ENCODE measurements at places on chromosomes 5 and 9. TPM values are rescaled to one million over a fixed set of nuclear protein-coding genes. Genes with fewer than 3 reads are reported as not detected.

SLC9A3 gene
- 0.51 TPM for total RNA-seq

NOXA1 gene
- 1.3 TPM for total RNA-seq

STPG3 gene
- total RNA-seq = not detected

FAM120AOS gene
- 24.8 TPM for total RNA-seq

ZNF483 gene
- 1.6 TPM for total RNA-seq

ISL1 gene
- not detected for total RNA-seq

PCDHGB3 gene
- 3.8 TPM for total RNA-seq

KLF4 gene
- 3.7 TPM for total RNA-seq

NUTM2G gene
- not detected for total RNA-seq

IFNB1 gene
- total RNA-seq = not detected

SOX30 gene
- total RNA-seq = not detected

FCN1 gene
- total RNA-seq = not detected

ZNF354C gene
- 4.9 TPM for total RNA-seq

SPATA31C1 gene
- not detected for total RNA-seq

NTRK2 gene
- not detected for total RNA-seq

LEAP2 gene
- 0.13 TPM for total RNA-seq

MYOT gene
- total RNA-seq = not detected

DCAF12 gene
- total RNA-seq = 17.2 TPM

KCNMB1 gene
- total RNA-seq = not detected

SHROOM1 gene
- 1.5 TPM for total RNA-seq

MED10 gene
- 13.8 TPM for total RNA-seq

IFNA21 gene
- not detected for total RNA-seq

CNTNAP3 gene
- total RNA-seq = 78.6 TPM

WDR5 gene
- total RNA-seq = 16.7 TPM

SPINK1 gene
- not detected for total RNA-seq

PRRT1B gene
- not detected for total RNA-seq

SLC25A46 gene
- 61.5 TPM for total RNA-seq

NEUROG1 gene
- total RNA-seq = not detected

SLC36A2 gene
- total RNA-seq = not detected

NADK2 gene
- 15.4 TPM for total RNA-seq

GABRA6 gene
- not detected for total RNA-seq

TXNDC8 gene
- total RNA-seq = not detected

SLC25A51 gene
- total RNA-seq = 66.1 TPM

ACOT12 gene
- not detected for total RNA-seq

GPR21 gene
- 0.39 TPM for total RNA-seq

KIAA0825 gene
- 1.4 TPM for total RNA-seq

Measured in dermis microvascular lymphatic vessel endothelial cell (primary cell).